ENCODE measurements at places on chromosomes 5 and 9. TPM values are rescaled to one million over a fixed set of nuclear protein-coding genes. Genes with fewer than 3 reads are reported as not detected.

Gene SLC36A2
- total RNA-seq, result not detected

Gene GARIN3
- total RNA-seq, result not detected

- no peak for DNase-seq
Observed at GRCh38 chr9:6224393-6225154, 9.0 kb downstream of the IL33 start.

DNA sequence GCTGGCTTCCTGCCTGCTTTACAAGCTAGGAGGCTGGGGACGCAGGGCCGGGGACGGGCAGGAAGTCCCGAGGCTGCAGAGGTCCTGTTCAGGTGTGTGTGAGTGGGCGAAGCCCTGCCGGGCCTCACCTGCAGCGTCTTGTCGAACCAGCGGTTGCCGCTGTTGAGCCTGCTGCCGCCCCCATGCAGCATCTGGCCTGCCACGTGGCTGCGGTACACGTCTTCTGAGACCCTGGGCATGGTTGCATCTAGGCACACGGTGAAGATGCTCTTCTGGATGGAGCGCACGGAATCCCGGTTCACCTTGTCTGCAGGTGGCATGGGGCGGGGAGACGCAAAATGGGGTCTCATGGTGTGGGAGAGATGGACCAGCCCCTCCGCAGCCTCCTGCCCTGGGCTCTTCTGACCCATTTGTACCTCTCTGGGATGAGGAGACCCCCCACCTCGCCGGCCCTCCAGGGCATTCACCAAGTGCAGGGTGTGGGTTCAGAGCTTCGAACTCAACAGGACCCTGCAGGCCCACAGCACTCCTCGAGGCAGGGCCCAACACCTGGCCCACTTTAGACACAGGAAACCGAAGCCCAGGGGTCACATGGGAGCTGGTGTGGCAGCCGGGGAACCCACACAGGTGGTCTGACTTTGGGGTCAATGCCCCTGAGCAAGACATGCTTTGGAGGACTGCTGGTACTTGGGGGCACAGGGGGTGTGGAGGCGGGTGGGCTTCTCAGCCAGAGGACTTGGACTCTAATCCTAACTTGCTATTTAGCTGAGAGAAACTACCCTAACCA, 10.0 kb downstream of the CRAT start:
- DNase-seq, result no peak

DNA sequence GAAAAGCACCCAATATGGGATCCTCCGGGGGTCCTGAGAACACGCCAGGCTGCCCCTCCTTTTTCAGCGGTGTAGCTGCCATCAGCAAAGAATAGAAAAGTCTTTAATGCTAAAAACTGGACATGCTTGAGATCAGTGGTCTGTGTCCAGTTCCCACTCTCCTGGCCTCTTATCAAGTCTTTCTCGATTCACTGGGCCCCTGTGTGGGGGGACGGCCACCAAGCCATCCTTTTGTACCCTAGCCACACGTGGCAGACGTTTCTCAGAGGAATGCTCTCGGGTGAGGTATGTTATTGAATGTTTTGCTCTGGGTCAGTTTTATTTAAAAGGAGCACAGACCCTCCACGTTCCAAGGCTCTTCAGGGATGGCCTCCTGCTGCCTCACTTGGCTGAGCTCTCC, 23.6 kb downstream of the FABP6 start:
- no peak for DNase-seq

DNA sequence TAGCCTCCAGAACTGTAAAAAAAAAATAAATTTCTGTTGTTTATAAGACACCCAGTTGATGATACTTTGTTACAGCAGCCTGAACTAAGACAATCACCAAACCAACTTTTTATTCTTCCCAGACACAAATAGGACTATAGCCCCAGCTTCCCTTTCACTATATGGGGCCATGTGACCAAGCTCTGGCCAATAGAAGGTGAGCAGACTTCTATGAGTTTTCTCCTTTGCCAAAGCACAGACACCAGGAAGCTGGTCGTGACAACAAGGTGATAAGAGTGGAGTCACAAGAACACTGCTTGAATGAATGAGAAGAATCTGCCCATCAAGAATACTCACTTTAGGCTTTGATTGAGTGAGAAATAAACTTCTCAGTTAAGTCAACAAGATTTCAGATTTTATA, 217.7 kb downstream of the DEPDC1B start:
- DNase-seq, result no peak

- DNase-seq, result no peak
Observed at GRCh38 chr9:33939924-33940874, 108.5 kb downstream of the UBAP2 start.

Gene HRCT1
- 2.6 TPM for total RNA-seq

DNA sequence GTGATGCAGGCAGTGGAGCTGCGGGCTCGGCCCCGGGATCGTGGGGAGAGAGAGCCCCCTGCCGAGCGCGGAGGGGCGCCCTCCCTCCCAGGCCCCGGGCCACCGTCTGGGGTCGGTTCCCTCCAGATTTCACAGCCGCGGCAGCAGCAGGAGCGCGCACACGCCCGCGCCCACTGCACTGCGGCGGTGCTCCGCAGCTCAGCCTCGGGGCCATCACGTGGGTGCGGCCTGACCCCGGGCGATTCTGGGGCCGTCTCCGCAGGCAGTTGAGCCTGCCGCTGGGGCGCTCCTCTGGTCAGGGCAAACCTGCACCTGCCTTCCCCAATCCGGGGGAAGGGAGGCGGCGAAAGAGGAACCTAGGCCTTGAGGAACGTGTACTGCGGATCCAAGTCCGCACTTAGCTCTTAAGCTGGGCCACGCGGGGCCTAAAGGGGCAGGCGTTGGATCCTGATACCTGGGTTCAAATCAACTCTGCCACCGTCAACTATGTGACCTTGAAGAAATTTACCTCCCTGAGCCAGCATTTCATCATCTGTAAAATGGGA, 9.4 kb upstream of the DELE1 start:
- DNase-seq, result no peak

GRCh38 chr9:31590091-31590490, 794.4 kb upstream of the ACO1 start:
- no peak for DNase-seq

GRCh38 chr9:94603259-94604160, 9.9 kb upstream of the FBP2 start:
- no peak for DNase-seq

DNA sequence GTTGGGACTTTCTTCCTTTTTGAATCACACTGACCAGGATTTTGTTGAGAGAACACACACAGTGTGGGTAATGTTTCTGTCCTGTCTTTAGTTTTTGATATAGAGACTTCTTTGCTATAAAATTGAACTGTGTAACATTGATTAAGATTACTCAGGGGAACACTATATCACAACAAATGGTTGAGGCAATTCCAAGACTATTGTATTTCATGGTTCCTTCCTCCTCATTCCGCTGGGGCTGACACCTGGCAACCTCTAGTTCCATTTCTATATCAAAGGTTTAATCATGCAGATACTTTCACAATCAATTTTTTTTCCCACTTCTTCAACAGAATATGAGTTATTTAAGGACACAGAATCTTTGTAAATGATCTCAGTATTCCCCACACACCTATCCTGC, 182.2 kb downstream of the TAF11L14 start:
- no peak for DNase-seq

GRCh38 chr5:100595152-100595811, 60.1 kb downstream of the FAM174A start:
- DNase-seq, result peak; percentile 92

GRCh38 chr5:150486402-150487198, 21.3 kb upstream of the NDST1 start:
- DNase-seq, result no peak

- no peak for DNase-seq
Observed at GRCh38 chr5:55304584-55304983, 2.9 kb downstream of the DHX29 start.

DNA sequence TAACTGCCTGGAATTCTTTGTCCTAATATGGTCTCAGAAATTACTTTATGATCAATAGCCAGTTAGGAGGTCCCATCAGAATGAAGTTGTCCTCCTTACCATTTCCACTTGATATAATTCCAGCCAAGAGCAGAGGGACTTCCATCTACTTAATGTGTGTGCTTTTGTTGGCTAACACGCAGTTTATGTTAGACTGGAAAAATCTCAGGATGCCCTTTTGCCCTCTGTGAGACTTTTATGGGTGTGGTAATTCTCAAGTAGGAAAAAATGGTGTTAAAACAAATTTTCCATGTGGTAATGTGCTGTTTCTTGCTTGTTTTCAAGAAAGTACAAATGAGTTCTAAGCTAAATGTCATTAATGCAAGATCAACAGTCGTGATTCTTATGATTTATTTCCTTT, 327.1 kb downstream of the MTRR start:
- no peak for DNase-seq

DNA sequence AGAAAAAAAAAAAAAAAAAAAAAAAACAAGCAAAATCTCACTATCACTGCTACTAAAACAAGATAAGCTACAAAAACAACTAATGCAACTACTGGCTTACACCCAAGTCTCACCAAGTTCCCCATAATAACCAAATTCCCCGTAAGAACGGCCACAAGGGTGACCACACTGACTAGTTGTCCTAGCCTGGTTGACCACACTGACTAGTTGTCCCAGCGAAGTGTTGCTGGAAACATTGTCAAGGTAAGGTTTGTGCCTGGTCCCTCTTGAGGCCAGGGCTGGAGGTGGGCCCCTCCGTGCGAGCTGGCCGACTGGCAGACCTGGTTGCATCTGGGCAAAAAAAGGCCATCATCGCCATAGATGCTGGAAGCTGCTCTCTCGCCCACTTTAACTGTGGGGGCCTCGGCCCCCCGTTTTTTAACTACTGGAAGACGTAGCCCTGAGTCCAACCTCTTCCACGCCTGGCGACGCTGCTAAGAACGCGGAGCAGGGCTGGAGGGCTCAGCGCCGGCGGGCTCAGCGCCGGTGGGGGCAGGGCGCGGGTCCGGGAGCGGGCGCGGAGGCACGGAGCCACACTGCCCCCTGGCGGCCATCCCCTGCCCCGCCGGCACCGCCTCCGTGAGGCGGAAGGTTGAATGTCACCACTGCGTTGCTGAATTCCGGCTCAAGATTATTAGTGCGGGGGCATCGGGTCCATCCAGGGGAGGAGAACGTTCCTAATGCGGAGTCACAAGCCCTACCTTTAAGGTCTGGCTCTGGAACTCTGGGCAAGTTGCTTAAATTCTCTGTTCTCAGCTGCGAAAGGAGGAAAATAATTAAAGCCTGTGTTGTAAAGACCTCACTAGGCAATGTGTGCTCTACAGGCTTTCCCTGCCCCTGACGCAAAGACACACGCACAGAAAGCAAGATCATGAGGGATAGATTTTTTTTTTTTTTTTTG, 84.0 kb downstream of the HSD17B3 start:
- DNase-seq, result peak; percentile 52

- DNase-seq, result no peak
Observed at GRCh38 chr9:1156794-1157550, 106.8 kb downstream of the DMRT2 start.

DNA sequence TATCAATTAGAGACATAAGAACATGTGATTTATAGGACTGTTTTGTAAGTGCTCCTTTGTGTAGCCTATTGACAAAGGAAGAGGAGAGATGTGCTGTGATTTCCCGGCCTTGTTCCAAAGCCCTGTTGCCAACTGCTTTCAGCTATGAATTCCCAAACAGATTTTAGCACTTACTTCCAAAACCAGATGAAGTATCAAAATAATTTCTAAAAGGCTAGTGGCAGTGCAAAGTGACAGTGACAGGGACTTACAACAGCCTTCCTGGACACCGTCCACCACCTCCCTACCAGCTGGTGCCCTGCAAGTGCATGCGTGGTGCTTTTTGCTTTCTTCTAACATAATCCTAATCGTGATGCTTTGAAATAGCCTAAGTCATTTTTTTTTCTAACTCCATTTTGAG, 254.1 kb upstream of the ACTBL2 start:
- DNase-seq, result no peak

GRCh38 chr9:129359916-129360536, 182.0 kb upstream of the IER5L start:
- DNase-seq, result no peak

Measured in dermis microvascular lymphatic vessel endothelial cell (primary cell).